CD4-positive, CD25-positive, alpha-beta regulatory T cell (primary cell): ENCODE measurements at places on chromosomes 16 and 17. TPM values are rescaled to one million over a fixed set of nuclear protein-coding genes. Genes with fewer than 3 reads are reported as not detected.
A peak's percentile ranks its signal among the peaks of the same experiment; 100 is the strongest.

GRCh38 chr16:82150549-82150948, 19.5 kb downstream of the MPHOSPH6 start:
- DNase-seq: no peak

GRCh38 chr17:77227461-77228240, 86.9 kb downstream of the SEC14L1 start:
- no peak for DNase-seq

- peak; percentile 51 for DNase-seq
These were observed 33.3 kb downstream of the PLCD3 start for GRCh38 chr17:45098869-45099616.

DNA sequence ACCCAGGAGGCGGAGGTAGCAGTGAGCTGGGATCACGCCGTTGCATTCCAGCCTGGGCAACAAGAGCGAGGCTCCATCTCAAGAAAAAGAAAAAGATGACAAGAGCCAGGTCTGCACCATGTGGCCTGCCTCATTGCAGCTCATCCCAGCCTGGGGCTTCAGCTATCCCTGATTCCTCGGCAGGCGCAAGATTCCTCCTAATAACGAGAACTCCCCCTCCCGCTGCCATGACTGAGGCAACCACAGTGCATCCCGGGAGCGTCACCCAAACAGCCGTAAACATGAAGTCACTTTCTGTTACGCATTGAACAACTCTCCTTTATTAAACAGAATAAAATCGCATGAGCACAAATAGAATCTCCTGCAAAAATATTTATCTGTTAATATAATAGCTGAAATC, 120.6 kb downstream of the MGAT5B start:
- DNase-seq: no peak

DNA sequence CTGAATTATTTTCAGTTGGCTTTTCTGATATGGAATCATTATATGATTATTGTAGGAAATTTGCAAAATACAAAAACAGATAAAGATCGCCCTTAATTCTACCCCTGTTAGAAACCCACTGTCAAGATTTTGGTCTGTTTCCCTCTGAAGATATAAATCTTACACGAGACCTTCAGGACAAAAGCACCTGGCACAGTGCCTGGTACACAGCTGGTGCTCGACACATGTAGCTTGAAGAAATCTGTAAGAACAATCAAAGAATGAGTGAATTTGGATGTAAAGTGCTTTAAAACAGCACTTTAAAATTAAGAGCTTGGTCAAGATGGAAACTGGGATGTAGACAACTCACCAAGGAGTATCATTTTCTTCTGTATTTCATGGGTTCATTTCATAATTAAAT, 181.1 kb downstream of the C16orf78 start:
- no peak for DNase-seq

DNA sequence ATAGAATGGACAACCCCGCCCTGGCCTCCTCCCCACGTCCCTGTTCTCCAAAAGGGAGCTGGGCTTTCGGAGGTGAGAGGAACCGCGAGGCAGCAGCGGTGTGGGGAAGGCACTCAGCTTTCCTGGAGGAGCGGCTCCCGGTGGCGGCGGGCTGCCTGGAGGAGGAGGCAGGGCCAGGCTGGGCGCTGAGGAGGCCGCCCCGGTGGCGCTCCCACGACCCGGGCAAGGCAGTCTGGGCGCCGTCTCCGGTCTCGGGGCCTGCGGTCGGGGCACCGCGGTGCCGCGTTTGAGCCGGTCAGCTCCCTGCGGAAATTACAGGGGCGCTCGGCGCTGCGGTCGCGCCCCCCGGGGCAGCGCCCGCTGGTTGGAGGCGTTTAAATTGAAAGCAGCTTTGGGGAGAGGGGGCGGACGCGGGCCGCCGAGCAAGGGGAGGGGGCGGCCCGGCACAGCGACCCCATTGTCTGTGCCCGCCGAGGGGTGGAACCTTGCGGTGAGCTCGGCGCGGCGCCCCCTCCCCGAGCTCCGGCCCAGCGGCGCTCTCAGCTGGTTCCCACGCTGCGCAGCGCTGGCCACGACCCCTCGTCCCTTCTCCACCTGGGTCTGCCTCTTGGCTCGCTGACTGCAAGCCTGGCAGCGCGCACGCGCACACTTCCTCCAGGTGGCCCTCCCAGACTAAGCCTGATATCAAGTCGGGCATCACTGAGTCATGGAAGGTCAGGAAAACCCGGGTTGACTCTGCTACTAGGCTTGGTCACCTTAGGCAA, 58.7 kb upstream of the DLX4 start:
- no peak for DNase-seq

- DNase-seq: no peak
These were observed 6.1 kb downstream of the PPP1R9B start for GRCh38 chr17:50144355-50144754.

GRCh38 chr17:77300016-77300686, 159.4 kb downstream of the SEC14L1 start:
- no peak for DNase-seq

The PIRT gene
- total RNA-seq: not detected

The VTN gene
- not detected for total RNA-seq
